Adrenal gland (tissue), 19 donors: ENCODE measurements at places on chromosomes 4 and X. TPM values are rescaled to one million over a fixed set of nuclear protein-coding genes. Genes with fewer than 3 reads are reported as not detected.

TCEAL5 gene
- not detected for total RNA-seq

STOX2 gene
- 5.6 TPM for total RNA-seq

MAGEA1 gene
- total RNA-seq, result not detected

TASL gene
- 2.3 TPM for total RNA-seq

TMSB15B gene
- total RNA-seq, result 11.8 TPM

GUF1 gene
- total RNA-seq, result 18.5 TPM

- H3K27me3 ChIP-seq, result peaks cover 59% of the 10 kb centered on the region
- no peaks in the 10 kb centered on the region for H3K4me1 ChIP-seq
- no peak for DNase-seq
- H3K27ac ChIP-seq, result no peak overlapping the region
- H3K4me3 ChIP-seq, result no peak overlapping the region
Observed at GRCh38 chrX:52577464-52578173, 60.8 kb upstream of the XAGE1B start.

- peak; percentile 39 for DNase-seq
- no peaks in the 10 kb centered on the region for H3K4me1 ChIP-seq
- H3K27me3 ChIP-seq, result peaks cover 20% of the 10 kb centered on the region
- H3K27ac ChIP-seq, result no peak overlapping the region
- no peak overlapping the region for H3K4me3 ChIP-seq
Observed at GRCh38 chrX:24117258-24117657, 32.3 kb upstream of the ZFX start.

- H3K4me3 ChIP-seq, result no peak overlapping the region
- no peaks in the 10 kb centered on the region for H3K36me3 ChIP-seq
- no peak for DNase-seq
- H3K27me3 ChIP-seq, result no peaks in the 10 kb centered on the region
- no peak overlapping the region for H3K27ac ChIP-seq
- no peaks in the 10 kb centered on the region for H3K4me1 ChIP-seq
Observed at GRCh38 chr4:23828020-23828715, 61.7 kb downstream of the PPARGC1A start.

GRCh38 chr4:102454981-102455685, 46.0 kb upstream of the NFKB1 start:
- no peaks in the 10 kb centered on the region for H3K27me3 ChIP-seq
- no peak overlapping the region for H3K27ac ChIP-seq
- no peak for DNase-seq
- no peaks in the 10 kb centered on the region for H3K36me3 ChIP-seq

DNA sequence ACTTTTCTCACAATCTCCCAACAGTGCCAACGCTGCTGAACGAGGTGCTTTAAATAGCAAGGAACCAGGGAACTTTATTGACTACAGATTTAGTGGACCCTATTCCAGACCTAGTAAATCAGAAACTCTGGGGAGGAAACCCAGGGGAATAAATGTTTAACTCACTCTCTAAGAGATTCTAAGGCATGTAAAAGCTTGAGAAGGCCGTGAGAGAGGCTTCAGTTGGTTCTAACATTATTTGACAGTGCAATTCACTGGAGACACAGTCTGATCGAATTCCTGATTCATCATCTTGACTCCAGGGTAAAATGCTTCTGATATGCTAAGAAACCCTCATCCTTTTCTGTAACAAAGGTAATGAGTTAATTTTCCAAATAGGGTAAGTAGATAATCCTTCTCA, 494.4 kb downstream of the KCNIP4 start:
- H3K27me3 ChIP-seq, result no peaks in the 10 kb centered on the region
- DNase-seq, result no peak
- H3K4me1 ChIP-seq, result no peaks in the 10 kb centered on the region
- no peak overlapping the region for H3K27ac ChIP-seq

GRCh38 chr4:67522851-67523671, 22.2 kb downstream of the CENPC start:
- DNase-seq, result no peak
- H3K36me3 ChIP-seq, result no peaks in the 10 kb centered on the region
- no peaks in the 10 kb centered on the region for H3K27me3 ChIP-seq
- no peak overlapping the region for H3K27ac ChIP-seq

DNA sequence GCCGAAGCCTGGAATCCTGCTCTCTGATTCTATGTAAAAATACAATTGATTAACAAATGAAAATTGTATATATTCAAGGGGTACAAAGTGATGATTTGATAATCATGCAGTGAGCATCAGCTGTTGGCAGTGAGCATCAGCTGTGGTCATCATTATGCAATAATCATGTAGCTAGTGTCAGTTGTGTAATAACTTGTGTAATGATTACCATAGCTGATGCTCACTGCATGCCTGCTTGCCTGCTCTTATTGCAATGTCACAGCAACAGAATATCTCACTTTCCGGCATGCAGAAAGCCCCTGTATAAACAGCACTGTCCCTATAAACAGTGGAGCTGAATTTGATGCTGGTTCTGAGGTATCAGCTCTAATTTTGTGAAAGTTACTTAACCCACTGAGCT, 46.8 kb downstream of the SULT1B1 start:
- no peaks in the 10 kb centered on the region for H3K27me3 ChIP-seq
- no peak for DNase-seq
- no peak overlapping the region for H3K27ac ChIP-seq
- H3K4me1 ChIP-seq, result no peaks in the 10 kb centered on the region
- no peaks in the 10 kb centered on the region for H3K36me3 ChIP-seq

DNA sequence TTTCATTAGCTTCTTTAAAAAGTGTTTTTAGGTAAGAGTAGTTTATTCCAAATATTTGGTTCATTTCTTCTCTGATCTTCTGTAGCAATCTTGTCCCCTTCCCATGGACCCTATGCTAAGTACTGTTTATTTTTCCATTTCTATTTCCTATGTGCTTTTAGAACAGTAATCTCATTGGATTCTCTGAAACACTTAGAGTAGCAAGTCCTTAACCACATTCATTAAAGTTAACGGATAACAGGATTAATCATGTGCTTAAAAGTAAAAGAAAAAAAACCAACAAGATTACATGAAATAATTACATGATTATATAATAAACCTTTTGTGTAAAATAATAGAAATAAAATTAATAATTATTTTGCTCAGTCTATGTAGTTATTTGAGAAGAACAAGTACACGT, 929.7 kb downstream of the C4orf33 start:
- H3K27me3 ChIP-seq, result no peaks in the 10 kb centered on the region
- H3K4me3 ChIP-seq, result no peak overlapping the region
- no peaks in the 10 kb centered on the region for H3K4me1 ChIP-seq
- no peaks in the 10 kb centered on the region for H3K36me3 ChIP-seq
